ENCODE measurements at places on chromosomes 4 and X.

GRCh38 chrX:115452251-115452650, 108.7 kb upstream of the PLS3 start:
- no peak for DNase-seq

DNA sequence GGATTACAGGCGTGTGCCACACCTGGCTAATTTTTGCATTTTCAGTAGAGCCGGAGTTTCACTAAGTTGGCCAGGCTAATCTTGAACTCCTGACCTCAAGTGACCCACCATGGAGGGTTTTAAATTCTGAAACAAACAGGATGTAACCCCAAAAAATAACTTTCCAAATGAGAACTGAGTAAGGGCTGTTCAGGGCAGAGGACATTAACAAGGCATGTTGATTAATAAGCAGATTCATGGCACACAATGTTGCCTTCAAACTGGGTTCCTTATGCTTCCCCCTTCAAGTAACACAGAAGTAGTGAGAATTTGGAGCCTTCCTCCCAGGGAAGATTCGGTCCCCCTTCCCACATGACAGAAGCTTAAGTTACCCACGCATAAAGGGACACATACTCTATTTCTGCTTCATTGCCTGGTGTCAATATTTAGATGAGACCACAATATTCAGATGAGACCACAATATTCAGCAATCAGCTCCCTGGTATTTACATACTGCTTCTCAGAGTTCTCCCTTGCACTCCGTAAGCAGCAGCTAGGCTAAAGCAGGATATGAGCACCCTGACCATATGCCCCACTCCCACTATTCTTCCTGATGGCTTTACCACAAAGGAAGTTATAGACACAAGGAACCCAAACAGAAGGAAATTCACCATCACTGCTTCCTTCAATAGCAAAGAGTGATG, 21.4 kb downstream of the GRSF1 start:
- no peak for DNase-seq

DNA sequence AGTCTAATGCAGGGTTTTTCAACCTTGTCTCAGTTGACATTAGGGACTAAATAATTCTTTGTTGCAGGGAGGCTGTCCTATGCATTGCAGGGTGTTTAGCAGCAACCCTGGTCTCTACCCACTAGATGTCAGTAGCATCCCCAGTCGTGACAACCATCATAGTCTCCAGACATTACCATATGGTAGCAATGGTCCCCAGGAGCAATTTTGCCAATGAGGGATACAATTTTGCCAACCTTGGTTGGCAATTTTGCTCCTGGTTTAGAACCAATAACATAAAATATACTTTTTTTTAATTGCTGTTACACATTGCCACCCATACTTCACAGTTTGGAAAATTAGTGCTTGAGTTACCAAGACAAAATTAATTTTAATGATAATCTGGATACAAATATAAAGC, 6.0 kb downstream of the EREG start:
- DNase-seq: no peak

DNA sequence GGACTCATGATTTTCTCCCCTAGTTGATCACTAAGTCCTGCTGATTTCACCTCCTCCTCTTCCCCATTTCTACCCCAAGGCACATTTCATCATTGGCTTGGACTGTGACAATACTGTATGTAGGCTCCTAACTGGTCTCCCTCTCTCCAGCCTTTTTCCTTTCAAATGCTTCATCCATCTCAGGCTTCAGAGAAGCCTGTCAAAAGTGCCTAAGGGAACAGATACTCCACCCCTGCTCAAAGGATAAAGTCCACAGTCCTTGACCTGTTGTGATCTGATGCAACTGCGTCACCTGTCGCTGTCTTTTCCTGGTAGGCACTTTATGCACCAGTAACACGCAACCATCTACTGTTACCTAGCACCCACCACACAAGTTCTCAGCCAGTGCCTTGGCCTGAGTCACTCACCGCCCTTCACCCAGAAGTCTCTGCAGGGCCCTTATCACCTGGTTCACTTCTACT, 12.8 kb downstream of the SCARB2 start:
- no peak for DNase-seq

DNA sequence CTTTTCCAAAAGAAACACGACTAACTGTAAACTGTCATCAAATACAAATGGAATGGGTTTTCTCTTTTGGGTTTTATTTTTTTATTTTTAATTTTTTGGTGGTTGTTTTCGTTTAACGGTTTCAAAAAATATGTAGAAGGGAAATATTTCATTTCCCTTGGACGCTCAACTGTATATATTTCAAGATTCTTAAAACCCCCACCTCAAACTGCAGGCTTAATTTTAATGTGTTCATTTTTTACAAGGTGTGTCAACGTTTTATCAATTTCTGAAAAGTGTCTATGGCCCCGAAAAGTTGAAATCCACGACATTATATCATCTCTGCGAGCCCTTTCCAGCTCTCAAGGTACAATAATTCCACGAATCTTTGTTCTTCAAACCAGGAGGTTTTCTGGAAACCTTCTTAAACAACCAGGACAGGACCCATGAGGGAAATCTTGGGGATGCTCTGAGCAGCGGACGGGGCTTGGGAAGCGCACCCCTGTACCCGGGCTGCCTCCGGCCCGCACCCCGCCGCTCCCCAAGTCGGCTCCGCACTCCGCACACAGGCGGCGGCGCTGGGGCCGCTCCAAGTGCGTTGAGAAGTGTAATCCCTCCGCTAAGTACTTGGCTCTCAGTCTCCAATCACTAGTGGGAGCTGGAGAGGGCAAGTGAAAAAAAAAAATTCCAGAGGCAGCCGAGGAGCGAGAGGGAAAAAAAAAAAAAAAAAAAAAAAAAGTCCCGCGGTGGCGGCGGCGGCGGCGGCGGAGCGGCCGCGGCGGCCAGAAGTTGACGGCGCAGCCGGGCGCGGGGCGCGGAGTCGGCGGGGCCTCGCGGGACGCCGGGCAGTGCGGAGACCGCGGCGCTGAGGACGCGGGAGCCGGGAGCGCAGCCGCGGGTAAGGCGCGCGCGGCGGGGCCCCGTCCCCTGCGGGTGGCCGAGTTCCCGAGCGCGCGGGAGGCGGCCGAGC, at the start of gene BMPR1B:
Gene BMPR1B, plus strand, starts transcription at position 764 of the 949 bp plus-strand sequence. CDS start 346,470 bp downstream, outside the sequence.
- no peak for DNase-seq

DNA sequence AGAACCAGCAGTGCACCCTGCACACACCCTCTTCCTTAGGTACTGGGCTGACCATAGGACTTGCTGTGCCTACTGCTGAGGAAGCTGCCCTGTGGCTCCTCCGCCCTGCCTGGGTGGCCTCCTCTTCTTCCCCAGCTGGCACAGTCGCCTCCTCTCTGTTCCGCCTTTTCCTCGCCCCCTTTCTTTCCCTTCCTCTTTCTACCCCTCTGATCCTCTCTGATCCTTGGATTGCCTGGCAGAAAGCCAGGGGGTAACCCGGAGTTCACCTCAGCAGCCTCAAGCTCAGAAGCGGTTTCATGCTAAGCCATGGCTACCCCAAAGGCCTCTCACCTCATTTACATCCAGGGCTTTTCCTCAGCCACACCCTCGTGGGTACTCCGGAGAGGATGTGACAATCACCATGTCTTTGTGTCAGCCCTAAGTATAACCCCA, 136.2 kb downstream of the SMIM20 start:
- no peak for DNase-seq

DNA sequence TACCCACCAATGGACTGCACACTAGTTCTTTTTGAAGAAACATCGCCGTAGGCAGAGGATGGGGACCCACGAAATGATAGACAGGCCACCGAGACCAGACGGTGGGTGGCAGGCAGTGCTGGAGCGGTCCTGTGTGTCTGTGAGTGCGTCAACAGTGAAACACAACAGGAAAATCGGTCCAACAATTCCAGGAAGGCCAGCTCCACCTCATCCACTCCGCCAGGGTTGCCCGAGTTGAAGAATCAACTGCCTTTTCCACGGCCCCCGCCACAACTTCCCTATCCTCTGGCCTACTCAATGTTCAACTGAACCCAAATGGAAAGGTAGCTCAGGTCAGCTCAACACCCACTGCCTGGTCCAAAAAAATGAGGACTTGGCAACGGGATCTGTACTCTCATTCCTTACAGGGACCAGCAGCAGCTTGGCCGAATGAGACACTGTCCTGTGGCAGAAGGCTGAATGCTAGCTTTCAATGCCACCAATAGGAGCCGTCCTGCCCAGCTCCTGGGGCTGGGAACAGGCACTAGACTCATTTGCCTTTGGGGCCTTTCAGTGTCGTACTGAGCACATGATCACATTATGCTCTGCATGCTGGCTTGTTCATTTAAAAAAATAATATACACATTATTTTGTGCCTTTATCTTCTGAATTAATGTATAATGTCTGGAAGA, 43.5 kb downstream of the MID1 start:
- DNase-seq: no peak

DNA sequence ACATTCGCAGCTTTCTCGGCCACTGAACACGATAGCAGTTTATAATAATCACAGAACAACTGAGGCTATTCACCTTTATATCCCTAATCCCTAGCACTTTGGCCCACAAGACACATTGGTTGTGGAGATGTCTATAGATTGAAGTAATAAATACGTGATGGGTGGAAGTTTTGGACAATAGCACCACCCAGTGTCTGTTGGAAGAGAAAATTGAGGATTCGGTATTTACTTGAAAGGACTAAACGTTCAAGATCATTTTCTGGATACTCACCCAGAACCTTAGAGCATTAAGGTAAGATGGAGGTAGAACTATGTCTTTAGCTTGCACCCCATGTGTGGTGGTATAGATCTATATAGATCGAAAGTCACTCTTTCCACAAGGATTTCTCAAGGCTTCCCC, 787 bp upstream of the TMSB15A start:
- no peak for DNase-seq

DNA sequence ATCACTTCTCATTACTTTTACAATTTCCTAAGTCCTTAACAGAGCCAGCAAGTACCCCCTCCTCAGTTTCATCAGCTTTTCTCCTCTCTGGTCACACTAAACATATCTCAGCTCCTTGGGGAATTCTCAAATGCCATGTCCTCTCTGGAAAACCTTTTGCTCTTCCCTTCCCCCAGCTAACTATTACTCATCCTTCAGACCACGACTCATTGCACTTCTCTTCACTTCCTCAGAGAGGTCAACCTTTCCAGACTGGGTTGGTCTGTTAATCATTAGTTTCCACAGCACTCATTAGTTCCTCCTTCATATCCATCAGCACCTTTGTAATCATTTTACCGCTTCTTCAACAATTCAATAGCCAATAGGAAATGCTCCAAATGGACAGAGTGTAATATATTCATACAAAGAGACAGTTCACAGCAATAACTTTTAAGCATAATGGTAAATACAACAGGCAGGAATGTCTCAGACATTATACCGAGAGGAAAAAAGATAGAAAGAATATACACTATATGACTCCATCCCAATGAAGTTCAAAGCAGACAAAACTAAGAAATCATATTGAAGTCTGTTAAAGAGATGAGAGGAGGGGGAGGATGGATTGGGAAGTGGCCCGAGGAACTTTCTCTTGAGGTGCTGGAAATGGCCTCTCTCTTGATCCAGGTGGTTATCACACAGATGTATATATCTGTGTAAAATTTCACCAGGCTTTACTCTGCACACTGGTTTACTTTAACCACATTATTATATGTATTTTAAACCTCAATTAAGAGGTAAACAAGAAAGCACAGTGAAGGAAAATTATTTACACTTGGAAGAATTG, 39.6 kb downstream of the DDX60L start:
- no peak for DNase-seq

- DNase-seq: no peak
Measured at GRCh38 chrX:11264925-11265324, 28.3 kb upstream of the AMELX start.

- DNase-seq: no peak
Measured at GRCh38 chr4:174628191-174628590, 105.9 kb upstream of the HPGD start.

DNA sequence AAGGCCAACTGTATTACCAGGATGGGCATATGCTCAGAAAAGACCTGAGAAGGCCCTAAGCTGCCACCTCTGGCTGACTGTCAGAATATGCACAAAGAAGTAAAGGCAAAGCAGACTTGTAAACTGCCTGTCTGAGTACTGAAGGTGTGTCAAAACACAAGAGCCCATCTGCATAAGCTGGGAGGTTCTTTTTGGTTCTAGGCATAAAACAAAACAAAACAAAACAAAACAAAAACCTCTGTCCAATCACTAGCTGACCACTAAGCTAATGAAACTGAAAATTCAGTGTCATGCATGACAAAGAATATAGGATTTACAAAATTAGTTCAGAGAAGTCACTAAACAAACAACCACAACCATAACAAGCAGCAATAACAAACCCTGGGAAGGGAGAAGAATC, 20.6 kb downstream of the SH3D19 start:
- no peak for DNase-seq

DNA sequence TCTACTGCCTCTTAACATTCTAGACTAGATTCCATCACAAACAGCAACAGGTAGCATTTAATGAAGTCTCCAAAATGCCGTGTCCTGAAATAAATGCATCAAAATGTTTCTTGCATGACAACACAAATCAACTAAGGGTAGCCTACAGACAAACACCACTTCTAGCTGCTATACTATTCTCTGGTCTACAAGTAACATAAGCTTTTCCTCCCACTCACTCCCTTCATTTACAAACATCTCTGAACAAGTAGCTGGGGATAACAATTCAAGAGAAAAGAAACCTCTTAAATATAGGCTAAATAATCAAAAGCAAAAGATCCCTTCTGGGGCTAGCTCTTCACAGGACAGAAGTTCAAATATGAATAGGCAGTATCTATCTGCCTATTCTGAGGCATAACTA, 20.8 kb downstream of the PPP3CA start:
- no peak for DNase-seq

DNA sequence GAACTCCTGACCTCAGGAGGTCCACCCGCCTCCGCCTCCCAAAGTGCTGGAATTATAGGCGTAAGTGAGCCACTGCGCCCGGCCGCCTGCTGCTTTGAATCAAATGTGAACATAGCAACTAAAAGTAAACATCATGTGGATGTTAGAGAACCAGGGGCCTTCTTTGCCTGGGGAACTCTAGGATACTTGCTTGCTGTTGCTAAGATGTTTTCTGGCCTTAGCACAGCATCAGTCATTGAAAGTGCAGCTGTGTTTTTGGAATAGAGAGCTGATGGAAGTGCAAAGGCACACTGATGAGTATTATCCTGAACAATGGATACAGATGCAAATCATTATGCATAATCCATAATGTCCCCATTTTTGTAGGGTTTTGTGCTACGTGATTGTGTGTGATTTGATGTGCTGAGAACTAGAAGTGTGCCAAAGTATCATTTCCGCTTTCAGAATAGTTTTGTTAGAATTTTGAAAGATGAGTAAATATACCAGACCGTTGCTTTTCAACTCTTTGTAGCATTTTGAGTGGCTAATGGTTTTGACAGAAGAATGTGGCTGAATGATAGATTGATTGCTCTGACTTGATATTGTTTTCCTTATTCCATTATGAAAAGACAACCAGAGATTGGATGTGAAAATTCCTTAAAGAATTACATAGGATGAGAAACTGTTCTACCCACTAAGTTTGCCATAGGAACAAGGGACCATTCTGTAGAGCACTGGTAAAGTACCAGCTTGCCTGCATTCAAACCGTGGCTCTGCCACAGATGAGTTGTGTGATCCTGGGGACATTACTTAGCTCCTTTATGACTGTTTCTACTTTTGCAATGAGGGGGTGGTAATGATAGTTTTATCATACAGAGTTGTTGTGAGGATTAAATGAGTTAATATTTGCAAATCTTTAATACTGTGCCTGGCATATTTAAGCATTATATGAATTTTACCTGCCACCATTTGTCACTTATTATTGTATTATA, 74.7 kb downstream of the REPS2 start:
- DNase-seq: no peak
